ENCODE measurements at places on chromosomes 6 and 20. TPM values are rescaled to one million over a fixed set of nuclear protein-coding genes. Genes with fewer than 3 reads are reported as not detected.

HLA-DQA2 gene
- not detected for total RNA-seq

CD24 gene
- total RNA-seq: 285 TPM

CST3 gene
- 571 TPM for total RNA-seq

LRP11 gene
- total RNA-seq: 18.0 TPM

GLO1 gene
- total RNA-seq: 145 TPM

SNAP25 gene
- total RNA-seq: 72.1 TPM

SAMD10 gene
- total RNA-seq: 6.9 TPM

RNF217 gene
- 22.4 TPM for total RNA-seq

PNLDC1 gene
- 0.22 TPM for total RNA-seq

MEA1 gene
- 106 TPM for total RNA-seq

PTPRT gene
- total RNA-seq: 30.8 TPM

PRRT1 gene
- 0.89 TPM for total RNA-seq

ENPP5 gene
- 3.8 TPM for total RNA-seq

SPAG4 gene
- 1.8 TPM for total RNA-seq

ZBTB46 gene
- 13.4 TPM for total RNA-seq
